Mesothelial cell of epicardium (in vitro differentiated cells): ENCODE measurements at places on chromosomes 16 and 17. TPM values are rescaled to one million over a fixed set of nuclear protein-coding genes. Genes with fewer than 3 reads are reported as not detected.

DNA sequence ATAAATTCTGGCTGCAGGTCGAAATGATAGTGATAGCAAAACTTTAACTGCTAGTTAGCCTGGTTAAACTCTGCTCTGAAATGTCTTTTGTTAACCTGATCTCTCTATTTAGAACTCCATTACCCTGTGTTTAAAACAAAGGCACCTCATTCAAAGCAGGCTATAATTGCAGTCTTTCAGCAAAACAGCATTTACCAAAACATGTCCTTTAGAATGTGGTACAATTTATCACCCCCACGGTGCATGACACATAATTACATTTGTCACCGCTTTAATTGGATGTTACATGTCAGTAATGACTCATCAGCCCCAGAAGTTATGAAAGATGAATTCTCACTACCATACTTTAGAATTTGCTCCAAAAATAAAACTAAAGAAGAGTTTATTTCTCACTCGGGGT is 295.4 kb downstream of the TOX3 start:
- DNase-seq, result no peak

DNA sequence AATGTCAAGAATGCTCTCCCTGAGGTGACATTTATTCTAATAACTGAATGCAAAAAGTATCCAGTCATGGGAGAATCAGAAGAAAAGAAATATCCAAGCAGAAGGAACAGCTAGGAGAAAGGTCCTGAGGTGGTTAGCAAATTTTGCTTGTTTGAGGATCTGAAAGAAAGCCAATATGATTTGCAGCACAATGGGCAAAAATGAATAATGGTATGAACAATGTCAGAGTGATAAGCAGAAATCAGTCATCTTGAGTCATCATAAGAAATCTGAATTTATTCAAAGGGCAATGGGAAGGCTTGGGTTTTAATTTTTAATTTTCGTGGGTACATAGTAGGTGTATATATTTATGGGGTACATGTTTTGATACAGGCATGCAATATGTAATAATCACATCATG is 68.5 kb downstream of the BRIP1 start:
- no peak for DNase-seq

The TPSAB1 gene
- not detected in 3 replicates for total RNA-seq

DNA sequence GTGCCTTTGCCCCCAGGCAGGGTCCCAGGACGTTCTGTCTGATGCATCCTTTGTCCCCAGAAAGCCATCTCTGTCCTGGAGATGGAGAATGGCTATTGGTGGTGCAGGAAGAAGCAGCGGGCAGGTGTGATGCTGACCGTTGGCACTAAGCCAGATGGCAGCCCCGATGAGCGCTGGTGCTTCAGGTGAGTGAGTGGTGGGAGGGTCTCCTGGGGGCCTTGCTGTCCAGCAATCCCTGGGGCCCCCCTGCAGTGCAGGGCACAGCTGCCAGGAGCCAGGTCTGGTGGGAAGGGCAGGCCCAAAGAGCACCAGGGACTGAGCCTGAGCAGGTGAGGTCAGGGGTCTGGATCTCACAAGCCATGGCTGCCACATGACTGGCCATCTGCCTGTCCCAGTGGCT is 18.1 kb downstream of the TRPV2 start:
- DNase-seq, result no peak

GRCh38 chr17:27756467-27757371 is 43.6 kb downstream of the NOS2 start:
- no peak for DNase-seq
